ENCODE measurements at places on chromosomes 3 and 15. TPM values are rescaled to one million over a fixed set of nuclear protein-coding genes. Genes with fewer than 3 reads are reported as not detected.

The PAQR5 gene
- total RNA-seq, result 0.58 TPM

The ACTR8 gene
- total RNA-seq, result 33.7 TPM

The RTP3 gene
- total RNA-seq, result not detected

The ISL2 gene
- 0.37 TPM for total RNA-seq

The GOLGA6L9 gene
- 3.5 TPM for total RNA-seq

The SLMAP gene
- 62.3 TPM for total RNA-seq

The SLC22A13 gene
- 0.46 TPM for total RNA-seq

DNA sequence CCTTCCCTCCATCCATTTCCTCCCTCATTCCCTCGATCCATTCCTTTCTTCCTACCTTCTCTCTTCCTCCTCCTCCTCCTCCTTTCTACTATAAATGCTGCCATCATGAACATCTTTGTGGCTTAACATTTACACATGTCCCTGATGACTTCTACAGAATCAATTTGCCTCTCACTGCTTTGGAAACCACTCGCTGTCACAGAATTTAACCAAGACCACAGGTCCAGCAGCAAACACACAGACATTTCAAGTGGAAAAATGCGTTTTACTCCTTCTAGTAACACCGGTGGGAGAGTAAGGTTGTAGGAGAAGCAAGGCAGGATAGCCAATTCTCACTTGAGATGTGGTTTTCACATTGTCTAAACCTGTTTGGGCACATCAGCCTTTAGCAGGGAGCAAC, 101.4 kb upstream of the LRIG1 start:
- no peak for DNase-seq

- peak; percentile 33 for DNase-seq
These were observed 39.9 kb downstream of the KLF15 start for GRCh38 chr3:126317029-126317996.

- no peak for DNase-seq
These were observed 64.4 kb downstream of the DNAJB8 start for GRCh38 chr3:128402319-128402718.

DNA sequence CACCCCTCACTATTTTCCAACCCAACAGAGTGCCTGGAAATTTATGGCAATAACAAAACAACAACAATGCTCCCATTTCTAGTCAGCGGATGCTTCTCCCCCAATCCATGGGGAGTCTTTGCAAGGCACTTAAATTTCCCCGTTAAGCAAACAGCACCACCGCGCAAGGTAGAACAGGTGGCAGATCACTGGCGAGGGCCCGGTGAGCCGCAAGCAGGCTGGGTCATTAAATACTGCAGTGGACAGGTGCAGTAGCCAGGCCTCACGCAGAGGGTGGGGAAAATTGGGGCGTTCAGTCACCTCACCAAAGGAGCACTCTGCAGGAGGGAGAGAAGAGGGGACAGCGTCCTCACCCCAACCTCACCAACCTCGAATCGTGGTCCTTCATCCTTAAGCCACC, 147.5 kb downstream of the NTRK3 start:
- DNase-seq, result no peak

- DNase-seq, result no peak
These were observed 175.7 kb upstream of the ADAMTS9 start for GRCh38 chr3:64863226-64864212.

- DNase-seq, result no peak
These were observed 12.6 kb downstream of the KLHL18 start for GRCh38 chr3:47295322-47295721.

DNA sequence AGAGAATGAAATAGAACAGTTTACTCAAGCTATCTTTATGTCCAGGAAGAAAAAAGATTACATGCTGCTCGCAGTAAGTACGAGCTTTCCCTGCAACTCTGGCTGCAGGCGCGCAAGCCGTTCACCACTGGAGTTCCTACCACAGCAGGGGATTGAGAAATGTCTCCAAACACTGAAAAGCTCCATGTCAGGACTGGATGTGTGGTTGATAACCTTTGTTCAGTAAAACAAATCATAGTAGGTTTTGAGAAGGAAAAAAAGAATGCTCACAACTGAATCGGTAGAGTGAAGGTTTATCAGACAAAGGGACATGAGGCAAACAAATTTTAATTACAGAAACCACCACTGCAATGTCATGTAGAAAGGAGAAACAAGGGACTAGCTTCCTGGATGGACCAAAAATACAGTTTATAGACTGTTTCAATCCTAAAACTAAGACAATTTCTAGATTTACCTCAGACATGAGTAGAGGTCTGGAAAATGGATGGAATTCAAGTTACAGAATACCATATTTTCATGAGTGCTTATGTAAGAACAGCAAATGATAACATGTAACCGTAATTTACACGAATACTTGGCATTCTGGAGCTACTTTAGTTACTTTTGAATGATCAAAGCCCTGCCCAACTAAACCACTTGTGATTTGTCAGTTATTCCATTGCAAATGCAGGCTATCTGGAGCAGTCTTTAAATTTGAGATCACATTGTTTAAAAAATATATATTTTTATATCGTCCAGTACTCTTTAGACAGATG, 471.1 kb downstream of the SHQ1 start:
- no peak for DNase-seq

- DNase-seq, result no peak
These were observed 6.5 kb downstream of the ADAM10 start for GRCh38 chr15:58742819-58743502.

GRCh38 chr15:57079931-57080620, 161.6 kb downstream of the TCF12 start:
- DNase-seq, result no peak

Measured in spleen (tissue), 13 donors.